NCI-H1092 (cell line): ENCODE measurements at places on chromosomes 6 and 20.

DNA sequence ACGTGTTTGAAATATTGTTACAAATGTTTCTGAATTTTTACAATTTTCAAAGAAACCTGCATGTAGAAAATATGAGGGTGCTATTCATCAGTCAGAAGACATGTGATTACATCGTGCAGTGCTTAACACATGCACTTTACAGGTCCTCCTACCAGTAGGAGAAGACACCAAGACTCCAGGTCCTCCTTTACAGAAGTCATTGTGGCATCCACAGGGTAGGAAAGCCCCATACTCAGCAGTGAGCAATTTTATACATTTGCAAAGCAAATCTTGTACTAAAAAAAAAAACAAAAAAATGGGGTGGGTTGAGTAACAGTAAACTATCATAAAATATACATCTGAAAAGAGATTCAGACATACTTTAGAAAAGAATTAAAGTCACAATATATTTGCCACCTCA, 14.0 kb downstream of the TPD52L1 start:
- no peak for DNase-seq

- no peak for DNase-seq
Measured at GRCh38 chr6:131844243-131844841, 36.5 kb downstream of the ENPP1 start.

- no peak for DNase-seq
Measured at GRCh38 chr20:48709058-48709691, 118.6 kb downstream of the PREX1 start.

DNA sequence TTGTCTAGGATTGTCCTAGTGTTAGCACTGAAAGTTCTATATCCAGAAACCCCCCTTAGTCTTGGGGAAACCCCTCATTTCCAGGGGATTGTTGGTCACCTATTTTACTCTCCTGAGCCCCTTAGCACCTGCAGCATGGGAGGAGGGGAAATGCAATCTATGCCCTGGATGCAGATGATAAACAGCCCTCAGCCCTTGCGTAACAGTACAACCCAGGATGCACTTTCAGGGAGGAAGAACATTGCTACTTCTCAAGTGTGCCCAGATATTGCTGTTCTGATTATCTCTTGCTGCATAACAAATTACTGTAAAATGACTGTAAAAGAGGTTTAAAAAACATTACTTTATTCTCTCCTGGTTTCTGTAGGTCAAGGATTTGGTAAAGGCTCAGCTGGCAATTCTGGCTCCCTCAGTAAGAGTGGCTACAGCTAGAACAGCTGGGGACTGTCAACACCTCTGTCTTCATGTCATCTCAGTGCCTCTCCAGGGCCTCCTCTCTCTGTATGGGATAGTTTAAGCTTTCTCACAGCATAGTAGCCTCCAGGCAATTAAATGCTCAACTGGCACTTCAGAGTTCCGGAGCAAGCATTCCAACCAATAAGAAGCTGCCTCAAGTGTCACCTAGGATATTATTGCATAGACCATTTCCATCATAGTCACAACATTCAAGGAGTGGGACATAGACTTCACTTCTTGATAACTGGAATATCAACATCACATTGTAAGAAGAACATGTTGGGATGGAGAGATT, 117.8 kb upstream of the FOXO3 start:
- DNase-seq = no peak

DNA sequence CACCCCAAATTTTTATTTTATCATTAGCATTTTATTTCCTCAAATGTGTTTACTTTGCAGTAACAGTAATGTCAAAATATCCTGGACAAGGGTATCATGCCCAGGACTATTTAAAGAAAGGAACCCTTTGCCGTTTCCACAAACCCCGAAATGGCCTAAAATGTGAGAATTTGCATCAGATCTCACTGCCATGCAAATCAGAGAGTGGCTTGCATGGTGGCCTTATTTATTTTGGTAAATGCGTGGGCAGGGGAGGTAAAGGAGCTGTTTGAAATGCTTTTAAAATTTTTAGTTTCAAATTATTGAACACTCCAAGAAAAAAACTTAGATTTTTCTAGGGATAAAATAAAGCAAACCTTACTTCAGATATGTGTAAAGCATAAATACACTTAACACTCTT, 43.8 kb downstream of the ADAT2 start:
- DNase-seq = no peak

DNA sequence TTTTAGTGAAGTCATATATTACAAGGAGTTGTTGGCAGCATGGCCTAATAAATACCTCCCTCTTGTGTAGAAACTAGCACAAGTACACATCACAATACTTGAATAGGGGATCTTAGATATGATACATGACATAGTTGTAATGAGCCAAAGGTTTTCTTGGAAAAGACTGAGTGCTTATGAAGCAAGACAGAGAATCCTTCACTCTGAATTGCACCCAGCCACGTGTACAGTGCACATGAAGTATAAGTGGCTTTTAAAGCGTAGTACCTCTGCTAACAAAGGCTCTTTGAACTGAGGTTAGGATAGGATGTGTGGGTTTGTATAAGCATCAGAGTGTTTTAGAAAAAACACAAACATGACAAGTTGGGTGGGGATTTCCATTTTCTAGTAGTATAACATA, 145.5 kb upstream of the STMND1 start:
- no peak for DNase-seq

DNA sequence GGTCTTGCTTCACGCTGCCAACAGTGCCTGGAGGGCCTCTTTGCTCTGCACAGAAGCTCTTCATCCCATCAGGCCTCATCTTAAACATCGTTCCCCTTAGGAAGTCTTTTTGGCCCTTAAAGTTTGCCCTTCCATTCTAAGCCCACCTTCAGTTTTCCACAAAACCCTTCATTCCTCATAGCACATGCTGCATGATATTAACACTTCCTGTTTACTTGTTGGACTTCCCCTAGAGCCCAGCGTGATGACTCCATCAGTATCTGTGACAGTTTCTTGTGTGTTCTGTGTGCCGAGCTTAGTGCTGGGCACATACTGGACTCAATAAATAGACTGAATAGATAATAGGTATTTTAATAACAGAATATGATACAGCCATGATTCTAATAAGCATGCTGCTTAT, 2.2 kb downstream of the NT5DC1 start:
- DNase-seq = no peak

GRCh38 chr6:53066077-53066417, 843 bp downstream of the FBXO9 start:
- no peak for DNase-seq

- DNase-seq = no peak
Measured at GRCh38 chr6:31627690-31628287, 7.3 kb downstream of the PRRC2A start.

GRCh38 chr20:43375591-43375990, 82.1 kb upstream of the SRSF6 start:
- no peak for DNase-seq
